NCI-H1436 (cell line): ENCODE measurements at places on chromosomes 6 and 20.

DNA sequence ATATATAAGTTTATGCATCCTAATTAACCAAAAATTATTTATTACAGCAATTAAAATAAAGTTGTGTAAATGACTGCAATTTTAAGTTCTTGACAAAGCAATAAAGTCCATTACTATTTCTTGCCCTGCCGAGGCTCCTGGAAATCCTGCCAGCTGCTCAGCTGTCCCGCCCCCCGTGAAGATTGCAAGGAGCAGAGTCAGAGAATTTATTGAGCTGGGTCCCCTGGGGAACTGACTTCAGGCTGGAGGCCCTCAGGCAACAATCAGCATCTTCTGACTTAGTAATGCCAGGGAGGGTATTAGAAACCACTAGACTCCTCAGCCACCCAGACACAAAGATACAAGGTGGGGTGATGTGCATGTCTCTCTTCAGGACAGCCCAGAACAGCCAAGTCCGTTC lies 92.3 kb downstream of the EDN3 start:
- DNase-seq, result no peak

GRCh38 chr6:115456848-115457247 lies 603.8 kb downstream of the FRK start:
- DNase-seq, result no peak

- no peak for DNase-seq
These were observed 1.9 kb upstream of the TPD52L1 start for GRCh38 chr6:125151700-125152099.

DNA sequence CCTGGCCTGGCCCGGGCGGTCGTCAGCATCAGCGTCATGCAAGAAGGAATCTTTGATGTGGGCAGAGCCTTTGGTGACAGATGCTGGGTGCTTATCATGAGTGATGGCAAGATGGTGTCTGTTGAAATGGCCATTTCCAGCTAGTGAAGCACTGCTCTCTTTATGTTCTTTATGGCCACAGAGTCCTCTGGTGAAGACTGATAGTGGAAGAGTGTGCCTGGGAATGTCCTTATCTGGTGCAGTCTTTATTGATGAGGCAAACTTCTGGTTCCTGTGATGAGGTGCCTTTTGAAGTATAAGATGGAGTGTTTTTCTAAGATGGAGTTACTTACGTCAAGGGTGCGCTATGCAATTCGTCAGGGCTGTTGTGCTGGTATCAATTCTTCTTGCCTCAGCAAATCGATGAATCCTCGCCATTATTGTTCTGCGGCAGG lies 22.6 kb upstream of the CCR6 start:
- DNase-seq, result no peak

DNA sequence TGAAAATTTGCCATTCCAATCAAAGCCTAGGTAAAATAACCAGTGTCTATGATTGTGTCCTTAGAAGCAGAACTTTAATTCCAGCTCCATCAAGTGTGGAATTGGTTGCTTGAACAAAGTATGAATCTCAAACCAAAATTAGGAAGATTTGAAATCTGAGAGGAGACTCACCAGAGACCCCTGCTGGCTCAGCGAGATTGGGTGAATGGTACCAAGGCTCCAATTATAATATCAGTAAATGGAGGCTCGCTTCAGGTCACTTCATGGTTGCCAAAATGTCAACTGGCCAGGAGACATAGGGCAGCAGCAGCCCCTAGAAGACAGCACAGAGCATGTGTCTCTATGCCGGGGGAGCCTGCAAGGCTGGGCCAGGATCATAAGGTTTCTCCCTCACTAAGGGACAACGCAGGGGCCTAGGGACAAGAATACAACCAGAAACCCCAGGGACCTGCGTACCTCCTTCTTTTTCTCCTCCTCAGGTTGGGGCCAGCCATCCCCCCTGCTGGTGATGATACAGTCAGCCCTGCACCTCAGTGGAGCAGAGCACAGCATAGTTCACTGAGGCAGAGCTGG lies 14.0 kb downstream of the RBL1 start:
- DNase-seq, result no peak

DNA sequence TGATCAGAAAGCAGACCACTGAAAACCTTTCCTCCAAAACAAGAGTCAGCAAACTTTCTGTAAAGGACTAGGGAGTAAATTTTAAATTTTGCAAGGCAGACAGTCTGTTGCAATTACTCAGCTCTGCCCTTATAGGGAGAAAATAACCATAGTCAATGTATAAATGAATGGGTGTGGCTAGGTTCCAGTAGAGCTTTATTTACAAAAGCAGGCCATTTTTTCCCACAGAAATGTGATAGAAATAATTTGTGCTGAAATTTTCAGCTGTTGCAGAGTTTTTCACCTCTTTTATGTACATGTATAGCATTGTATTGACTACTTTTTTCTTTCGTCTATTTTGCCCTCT lies 7.7 kb downstream of the AMD1 start:
- DNase-seq, result no peak

DNA sequence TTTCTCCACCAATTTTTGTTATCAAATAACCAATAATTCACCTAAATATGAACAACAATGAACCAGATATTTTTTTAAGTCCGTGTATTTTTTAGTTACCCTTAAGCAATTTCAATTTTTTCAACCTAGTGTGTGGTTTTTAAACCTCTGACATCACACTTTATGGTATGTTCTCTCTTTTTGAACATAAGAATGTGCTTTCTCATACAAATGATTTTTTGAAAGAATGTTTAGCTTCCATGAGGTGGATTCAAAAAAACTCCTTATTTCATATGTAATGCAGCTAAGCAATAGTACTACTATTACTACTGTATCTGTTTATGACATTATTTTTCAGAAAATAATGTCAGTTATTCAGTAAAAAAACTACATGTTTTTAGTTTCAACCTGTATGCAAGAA lies 19.4 kb upstream of the MEI4 start:
- DNase-seq, result no peak

DNA sequence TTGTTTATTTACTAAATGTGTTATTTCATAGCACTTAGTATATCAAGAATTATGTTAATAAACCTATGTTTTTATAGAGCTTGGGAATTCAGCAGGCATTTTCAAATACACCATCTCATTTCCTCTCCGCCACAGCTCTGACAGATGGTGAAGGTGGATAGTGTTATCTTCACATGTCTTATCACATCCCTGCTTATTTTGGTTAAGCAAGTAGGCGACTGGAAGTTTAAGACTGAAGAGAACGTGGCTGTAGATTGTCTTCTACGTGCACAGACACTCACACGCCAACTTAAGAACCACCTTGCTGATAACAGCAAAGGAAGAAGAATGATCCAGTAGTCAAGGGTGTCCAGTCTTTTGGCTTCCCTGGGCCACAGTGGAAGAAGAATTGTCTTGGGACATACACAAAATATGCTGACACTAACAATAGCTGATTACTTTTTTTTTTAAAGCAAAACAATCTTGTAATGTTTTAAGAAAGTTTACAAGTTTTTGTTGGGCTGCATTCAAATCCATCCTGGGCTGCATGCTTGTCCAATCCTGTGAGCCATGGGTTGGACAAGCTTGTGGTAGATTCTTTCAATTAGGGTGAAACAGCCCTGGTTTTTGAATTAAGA lies 43.3 kb upstream of the SCGN start:
- DNase-seq, result no peak

GRCh38 chr6:163721922-163722692 lies 307.6 kb downstream of the QKI start:
- DNase-seq, result no peak

DNA sequence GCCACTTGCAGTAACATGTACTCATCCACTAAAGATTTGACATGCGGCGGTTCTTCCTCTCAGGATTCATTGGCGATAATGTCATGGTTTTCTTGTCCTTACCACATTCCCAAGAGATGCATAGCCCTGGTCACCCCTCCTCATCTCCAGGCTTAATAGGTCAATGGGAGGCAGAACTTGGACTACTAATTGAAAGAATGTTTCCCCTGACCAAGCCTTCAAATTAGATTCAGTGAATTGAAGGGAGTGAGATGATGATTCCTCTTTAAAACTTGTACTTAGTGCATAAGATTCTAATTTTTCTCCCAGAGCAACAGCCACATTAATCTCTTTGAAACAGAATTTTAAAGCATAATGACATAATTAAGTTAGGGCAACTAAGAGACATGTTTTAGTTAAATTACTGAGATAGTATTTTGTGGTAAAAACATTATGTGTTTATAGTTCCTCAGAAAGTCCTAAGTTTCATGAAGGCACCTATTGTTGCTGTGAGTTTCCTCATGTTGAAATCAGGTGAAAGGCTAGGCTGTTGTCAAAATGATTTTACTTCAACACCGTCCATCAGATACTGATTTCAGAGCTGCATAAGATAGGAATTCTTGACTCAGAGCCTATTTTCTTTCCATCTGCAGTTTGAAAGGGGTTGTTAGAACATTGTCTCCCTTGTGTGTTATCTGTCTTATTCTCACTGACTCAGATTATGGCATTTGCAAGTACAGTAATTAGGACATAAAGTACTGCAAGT lies 48.5 kb downstream of the STK4 start:
- no peak for DNase-seq

DNA sequence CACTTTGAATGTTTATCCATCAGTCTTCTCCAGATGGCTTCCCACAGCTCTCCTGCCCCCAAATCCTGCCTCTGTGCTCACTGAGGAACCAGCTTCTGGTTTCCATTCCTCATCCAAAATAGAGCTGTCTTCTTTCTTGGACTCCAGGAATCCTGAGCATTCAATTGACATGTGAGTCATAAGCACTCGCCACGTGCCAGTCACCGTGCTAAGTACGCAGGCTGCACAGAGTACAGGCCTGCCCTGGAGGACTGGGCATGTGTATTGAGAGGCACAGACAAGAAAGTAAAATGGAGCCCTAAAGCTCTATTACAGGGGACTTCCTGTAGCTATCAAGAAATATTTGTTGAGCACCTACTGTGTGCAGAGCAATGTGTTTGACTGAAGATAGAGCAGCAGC lies 39.7 kb upstream of the LRFN2 start:
- DNase-seq, result no peak

- no peak for DNase-seq
These were observed 270.8 kb downstream of the SMOC2 start for GRCh38 chr6:168711666-168712300.

GRCh38 chr6:160678744-160679401 lies 14.8 kb upstream of the LPA start:
- DNase-seq, result no peak

DNA sequence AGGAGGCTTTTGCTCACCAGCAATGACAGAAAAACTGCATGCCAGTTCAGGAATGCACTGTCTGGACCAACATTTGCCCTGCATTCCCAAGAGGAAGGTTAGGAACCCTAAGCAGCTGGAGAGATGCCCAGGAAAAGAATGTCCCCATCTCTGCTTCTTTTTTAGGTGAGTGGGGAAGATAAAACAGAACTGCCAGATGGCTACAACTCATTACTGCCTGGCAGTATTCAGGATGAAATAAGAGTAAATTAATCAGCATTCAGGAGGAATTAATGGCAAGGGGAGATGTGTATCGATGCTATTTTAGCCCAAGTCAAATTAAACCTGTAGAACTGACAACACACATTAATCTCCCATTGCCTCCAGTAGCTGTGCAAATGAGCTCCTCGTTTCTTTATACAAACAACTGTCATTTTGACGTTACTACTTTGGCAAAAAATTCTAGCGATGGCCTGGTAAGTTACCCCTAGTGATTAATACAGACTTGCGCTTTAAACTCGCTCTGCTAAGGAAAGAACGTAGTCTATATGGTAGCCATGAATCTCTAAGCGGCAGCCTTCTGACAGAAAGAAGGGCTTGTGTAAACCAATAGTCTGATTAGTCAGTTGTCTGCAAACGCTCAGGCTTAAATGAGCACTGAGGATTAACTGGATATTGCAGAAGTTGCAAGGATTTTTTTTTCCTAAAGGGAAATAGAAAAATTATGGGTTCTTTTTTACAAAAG lies 16.7 kb upstream of the SMLR1 start:
- DNase-seq, result no peak

- no peak for DNase-seq
These were observed 27.9 kb downstream of the MANBAL start for GRCh38 chr20:37317316-37317715.

- DNase-seq, result no peak
These were observed 96.7 kb upstream of the OPRM1 start for GRCh38 chr6:153942361-153942760.

DNA sequence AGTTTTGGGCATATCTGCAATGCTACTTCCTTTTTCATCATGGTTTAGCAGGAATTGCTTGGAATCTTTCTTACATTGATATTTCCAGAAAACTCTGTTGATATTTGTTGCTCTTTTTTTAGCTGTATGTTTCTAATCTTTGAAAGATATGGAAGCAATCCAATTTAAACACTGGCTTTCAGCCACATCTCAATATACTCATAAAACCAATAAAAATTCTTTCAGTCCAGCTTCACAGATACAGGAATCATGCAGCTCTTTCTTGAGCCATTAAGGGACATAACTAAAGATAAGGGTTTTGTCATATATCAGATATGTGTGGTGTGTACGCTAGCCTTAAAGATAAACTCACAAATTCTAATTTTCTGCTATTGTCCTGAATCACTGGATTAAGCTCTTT lies 47.4 kb downstream of the PKIB start:
- no peak for DNase-seq

DNA sequence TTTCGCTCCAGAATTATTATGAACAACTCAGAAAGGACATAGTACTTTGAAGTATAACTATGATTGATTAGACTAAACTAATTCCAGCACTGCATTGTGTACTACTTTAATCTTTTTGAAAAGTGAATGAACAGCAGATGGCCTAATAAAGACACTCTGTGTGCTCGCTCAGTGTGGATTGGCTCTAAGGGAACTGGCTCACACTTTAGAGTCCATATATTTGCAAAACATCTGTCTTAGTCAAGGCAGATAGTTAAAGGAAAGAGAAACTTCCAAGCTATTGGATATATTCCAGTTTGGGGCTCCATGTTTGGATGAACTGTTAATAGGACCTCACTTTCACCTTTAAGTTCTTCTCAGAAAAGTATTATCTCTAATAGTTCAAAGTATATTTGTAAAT lies 218.9 kb downstream of the EYA4 start:
- DNase-seq, result no peak

DNA sequence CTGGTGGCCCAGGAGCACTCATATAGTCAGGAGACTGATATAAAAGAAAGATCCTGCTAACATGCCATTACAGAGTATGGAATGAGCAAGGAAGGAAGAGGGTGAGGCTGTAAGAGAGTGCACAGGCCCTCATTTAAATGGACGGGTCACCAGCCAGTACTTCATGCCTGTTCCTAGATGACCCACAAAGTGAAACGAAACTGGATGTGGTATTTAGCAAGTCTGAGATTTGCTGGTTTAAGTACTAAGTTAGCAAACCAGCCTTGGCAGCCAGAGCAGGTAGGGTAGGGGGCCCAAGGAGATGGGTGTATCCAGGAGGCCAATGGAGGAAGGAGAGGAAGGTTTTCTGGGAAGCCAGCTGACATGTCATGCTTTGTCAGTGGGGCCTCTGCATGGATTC lies 15.9 kb downstream of the NT5E start:
- no peak for DNase-seq

- no peak for DNase-seq
These were observed 12.1 kb downstream of the PPP2R5D start for GRCh38 chr6:42996513-42996912.
